Stimulated activated CD8-positive, alpha-beta memory T cell treated with anti-CD3 and anti-CD28 coated beads, Interleukin-4, amount 100 ng/mL, for 48 hours (primary cell): ENCODE measurements at places on chromosomes 1 and 21.

DNA sequence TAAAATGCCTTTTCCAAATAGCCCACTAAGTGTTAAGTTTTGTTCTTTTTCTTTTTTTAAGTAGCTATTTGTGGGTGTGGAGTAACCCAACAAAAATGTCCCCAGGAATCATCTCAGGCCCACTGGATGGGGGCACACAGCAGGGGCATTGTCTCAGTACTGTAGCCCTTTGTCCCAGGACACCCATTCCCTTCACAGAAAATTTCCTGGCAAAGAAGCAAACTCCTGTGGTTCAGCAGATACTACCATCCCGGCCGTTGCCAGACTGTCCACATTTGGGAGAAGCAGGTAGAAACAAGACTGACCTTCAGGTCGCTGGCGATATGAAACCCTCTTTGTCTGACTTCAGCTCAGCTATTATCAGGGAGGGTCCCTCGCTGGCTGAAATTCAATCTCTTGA, 23.7 kb upstream of the SRRM1 start:
- DNase-seq = no peak

DNA sequence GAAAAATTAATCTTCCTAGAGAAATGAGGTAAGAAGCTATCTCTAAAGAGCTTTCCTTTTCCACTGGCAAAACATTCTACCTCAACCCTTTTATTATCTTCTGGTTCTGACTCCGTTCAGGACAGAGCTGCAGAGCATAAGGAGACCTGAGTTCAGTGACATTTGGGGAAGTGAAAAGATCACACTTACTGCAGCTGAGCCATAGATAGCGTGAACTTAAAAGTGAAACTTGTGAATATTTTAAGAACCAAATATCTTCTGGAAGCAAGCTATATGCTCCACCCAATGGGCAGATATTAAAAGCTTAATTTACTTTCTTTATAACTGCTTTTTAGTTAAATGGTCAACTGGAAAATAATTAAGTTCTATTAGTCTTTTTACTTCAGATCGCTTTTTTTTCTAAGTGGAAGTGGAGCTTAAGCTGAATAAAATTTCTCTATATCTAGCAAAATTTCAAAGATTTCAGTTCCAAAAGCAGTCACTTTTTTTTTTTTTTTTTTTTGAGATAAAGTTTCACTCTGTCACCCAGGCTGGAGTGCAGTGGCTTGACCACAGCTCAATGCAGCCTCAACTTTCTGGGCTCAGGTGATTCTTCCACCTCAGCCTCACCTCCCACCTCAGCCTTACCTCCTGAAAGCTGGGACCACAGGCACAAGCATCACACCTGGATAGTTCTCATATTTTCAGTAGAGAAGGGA, 11.9 kb downstream of the PTPN22 start:
- no peak for DNase-seq

GRCh38 chr1:19239876-19240275, 11.4 kb downstream of the EMC1 start:
- DNase-seq = no peak

GRCh38 chr1:232333419-232333767, 296.5 kb downstream of the SIPA1L2 start:
- no peak for DNase-seq

DNA sequence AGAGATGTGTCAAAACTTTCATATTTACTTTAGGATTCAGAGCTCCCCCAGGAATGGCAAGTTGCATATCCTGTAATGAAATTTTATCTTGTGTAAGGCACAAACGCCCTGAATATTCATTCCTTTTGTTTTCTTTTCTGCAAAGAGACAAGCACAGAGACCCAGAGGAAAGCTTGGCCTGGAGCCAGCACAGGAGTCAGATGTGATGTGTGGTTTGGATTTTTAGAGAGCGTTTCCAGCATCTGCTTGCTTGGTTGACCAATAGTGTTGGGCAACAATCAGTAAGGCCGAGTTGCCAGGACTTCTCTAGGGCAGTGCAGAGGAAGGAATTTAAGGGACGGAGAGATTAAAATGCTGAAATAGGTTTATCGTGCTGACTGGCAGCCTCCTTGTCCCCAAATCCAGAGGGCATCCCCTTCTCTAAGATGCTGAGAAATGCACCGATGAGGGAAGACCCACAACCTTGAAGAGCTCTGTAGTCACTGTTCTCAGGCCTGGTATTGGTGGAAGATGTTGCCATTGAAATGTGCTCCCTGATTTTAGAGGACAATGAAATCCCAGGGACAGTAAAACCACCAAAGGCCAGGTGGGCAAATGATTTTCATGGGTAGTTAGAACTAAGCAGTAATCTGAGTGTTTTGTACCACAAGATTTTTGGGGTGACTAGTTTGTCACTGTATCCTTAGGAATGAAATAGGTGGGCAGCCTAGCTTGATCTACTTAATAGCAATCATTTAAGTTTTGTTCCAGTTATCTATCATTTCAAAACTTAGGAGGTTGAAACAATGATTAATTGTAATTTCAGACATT, 37.9 kb upstream of the RHOU start:
- no peak for DNase-seq
